ENCODE measurements at places on chromosomes 1 and 21.

- no peak for DNase-seq
Observed at GRCh38 chr1:156270314-156270713, 12.3 kb downstream of the SMG5 start.

DNA sequence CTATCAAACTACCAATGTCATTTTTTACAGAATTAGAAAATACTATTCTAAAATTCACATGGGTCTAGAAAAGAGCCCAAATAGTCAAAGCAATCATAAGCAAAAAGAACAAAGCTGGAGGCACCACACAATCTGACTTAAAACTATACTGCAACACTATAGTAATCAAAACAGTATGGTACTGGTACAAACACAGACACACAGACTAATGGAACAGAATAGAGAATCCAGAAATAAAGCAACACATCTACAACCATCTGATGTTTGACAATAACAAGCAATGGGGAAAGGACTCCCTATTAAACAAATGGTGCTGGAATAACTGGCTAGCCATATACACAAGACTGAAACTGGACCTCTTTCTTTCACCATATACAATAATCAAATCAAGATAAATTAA is 39.8 kb downstream of the CD53 start:
- DNase-seq = no peak

DNA sequence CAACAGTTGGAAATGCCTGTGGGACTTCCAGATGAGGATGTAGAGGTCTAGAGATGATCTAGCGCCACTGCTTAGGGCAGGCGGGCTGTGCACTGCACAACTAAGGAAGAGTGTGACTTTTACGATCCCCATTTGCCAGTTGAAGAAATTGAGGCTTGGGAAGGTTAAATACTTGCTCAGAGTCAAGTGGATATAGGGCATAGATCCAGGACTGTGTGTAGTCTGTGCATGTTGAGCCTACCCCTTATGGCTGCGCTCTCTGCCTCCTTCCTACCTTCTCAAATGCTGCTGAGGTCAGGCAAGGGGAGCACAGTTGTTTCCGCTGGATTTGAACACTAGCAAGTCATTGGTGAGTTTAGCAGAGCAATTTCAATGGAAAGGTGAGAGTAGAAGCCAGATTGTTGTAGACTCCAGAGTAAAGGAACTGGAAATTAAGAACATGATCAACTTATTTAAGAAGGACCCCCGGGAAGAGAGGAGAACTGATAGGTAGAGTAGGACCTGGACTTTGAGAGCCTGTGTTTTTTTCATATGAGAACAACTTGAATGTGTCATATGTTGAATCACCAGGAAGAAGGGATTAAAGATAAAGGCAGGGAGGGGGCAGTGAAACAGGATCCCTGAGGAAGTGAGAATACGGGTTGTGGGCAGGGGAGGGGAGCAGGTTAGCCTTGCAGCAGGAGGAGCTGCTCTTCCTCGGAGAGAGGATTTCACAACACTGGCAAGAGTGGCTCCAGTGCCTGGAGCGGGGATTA is 2.7 kb downstream of the CAPN2 start:
- peak; percentile 57 for DNase-seq

DNA sequence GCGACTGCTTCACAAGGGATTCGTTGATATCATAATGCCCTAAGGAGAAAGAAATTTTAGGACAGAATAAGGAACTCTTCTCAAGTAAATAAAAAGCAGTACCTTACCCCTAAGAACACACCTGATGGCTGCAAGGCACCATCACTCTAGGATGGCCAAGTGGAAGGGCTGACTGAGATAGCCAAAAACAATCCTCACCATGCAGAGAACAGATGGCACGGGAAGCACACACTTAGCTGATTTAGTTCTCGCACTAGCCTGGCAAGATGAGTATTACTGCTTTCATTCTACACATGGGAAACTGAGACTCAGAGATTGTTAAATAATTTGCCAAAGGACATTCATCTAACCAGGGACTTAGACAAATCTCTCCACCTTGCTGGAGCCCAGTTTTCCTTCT is 43.8 kb downstream of the STPG1 start:
- DNase-seq = no peak

- DNase-seq = no peak
Observed at GRCh38 chr21:44924606-44925377, 4.1 kb upstream of the ITGB2 start.

DNA sequence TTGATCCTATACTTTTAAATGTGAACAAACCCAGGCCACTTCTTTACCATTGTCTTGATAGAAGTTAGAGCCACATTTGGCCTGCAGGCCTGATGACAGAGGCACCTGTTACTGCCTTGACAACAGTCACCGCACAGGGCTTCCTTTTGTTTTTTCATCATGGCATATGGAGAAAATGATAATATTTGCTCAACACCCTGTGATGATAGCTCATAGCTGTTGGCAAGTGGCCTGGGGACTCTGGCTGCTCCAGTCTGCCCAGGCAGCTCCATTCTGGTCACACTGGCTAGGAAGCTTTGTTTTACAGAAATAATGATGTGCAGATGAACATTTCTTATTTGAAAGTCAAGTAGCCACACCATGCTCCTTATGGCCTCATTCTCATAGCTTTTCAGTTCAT is 89.6 kb upstream of the GPR88 start:
- DNase-seq = no peak

DNA sequence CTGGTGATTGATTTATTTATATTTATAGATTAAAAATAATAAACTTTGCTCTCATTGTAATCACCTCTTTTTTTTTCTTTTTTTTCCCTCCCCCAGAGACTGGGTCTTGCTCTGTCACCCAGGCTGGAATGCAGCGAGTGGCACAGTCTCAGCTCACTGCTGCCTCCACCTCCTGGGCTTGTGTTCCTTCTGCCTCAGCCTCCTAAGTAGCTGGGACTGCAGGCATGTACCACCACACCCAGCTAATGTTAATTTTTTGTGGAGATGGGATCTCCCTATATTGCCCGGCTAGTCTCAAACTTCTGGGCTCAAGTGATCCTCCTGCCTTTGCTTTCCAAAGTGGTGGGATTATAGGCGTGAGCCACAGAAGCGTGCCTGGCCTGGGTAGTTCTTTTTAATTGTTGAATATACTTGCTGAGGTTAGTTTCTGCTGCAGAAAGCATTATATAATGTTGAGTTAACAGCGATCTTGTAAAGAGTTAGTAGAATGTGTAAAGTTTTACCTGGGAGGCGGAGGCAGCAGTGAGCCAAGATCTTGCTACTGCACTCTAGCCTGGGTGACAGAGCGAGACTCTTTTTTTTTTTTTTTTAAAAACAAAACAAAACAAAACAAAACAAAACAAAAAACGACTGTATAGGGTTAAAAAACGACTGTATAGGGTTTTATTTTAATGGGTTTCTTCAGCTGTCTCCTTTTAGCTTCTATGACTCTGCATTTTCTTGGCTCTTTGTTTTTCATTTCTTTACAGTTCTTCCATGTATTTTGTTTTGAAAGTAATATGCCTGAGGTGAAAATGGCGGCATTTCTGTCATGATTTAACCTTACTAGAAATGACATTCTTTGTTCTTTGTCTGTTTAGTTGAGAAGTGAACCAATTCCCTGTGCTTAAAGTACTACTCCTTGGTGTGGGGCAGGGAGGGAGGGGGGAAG is 82.7 kb downstream of the CAMTA1 start:
- DNase-seq = no peak

DNA sequence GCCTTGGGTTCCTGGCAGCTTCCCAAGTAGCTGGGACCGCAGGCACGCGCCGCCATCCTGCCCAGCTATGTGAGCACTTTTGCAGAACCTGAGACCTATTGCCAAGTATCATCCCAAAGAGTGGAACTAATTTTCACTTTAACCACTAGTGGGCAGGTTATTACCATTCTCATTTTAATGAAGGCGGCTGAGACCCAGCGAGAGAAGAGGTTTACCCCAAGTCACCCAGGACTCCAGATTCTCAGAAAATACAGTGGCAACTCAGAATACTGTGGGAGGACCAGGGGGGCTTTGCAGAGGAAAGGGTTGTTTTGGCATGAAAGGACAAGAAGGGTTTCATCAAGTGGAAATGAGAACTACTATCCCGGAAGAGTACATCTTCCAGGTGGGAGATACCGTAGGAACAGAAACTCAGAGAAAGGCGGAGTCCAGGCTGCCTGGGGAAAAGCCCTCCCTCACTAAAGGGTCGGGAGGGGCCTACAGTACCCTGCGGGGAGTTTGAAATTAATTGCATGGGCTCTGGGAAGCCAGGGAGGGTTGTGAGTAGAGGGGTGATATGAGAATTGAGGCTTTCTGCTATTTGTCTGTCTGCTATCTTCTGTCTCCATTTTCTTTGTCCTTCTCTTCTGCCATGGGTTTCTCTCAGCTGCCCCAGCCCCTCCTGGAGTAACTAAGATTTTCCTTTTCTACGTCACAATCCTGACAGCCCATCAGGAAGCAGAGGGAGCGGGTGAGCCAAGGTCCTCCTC is 7.2 kb upstream of the SEMA4A start:
- no peak for DNase-seq

DNA sequence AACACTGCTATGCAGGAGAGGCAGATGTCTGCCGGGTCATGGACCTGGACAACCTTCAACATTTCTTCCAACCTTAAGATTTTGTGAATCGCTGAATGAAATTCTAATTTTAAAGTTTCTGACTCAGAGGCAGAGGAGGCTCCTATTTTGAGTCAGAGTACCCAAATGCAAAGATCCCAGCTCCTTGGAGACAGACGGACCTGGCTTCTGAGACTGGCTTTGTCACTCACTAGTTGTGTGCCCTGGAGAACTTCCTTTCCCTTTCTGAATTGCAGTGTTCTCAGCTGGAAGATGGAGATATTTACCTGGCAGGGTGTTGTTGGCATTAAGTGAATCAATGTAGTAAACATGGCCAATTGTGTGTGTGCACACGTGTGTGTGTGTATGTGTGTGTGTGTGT is 51.9 kb downstream of the IER5 start:
- DNase-seq = no peak

DNA sequence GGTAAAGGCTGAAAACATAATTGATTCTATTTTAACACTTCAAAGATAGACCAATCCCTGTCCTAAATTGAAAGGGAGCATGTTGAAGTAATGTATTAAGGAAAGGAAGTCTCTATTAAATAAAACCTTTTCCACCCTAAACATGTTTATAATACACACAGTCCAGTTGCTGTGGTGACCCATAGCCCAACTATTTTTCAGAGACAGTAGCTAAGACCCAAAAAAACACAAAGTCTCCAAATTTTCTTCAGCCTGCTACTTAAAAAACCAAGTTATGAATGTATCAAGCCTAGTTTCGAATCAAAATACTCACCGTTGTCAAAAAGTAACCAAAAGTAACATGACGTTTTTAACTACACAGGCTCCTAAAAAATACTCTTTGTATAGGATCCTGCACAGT is 1.6 kb downstream of the ELK4 start:
- DNase-seq = no peak

DNA sequence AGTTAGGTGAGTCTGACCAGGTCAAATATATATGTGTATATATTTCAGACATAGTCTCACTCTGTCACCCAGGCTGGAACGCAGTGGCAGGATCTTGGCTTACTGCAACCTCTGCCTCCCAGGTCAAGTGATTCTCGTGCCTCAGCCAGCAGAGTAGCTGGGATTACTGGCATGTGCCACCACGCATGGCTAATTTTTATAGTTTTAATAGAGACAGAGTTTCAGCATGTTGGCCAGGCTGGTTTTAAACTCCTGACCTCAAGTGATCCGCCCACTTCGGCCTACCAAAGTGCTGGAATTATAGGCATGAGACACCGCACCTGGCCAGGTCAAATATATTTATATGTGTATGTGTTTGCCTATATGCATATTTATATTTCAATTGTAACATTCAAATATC is 581.5 kb upstream of the B3GALT2 start:
- no peak for DNase-seq

- DNase-seq = no peak
Observed at GRCh38 chr1:39696448-39696847, 5.2 kb upstream of the HPCAL4 start.

Measured in colonic mucosa (tissue), 4 donors.